Fibroblast of the aortic adventitia (primary cell): ENCODE measurements at places on chromosomes 3 and 15. TPM values are rescaled to one million over a fixed set of nuclear protein-coding genes. Genes with fewer than 3 reads are reported as not detected.
A peak's percentile ranks its signal among the peaks of the same experiment; 100 is the strongest.

Gene CLRN1
- not detected in 2 replicates for total RNA-seq

Gene LIPH
- 0.08 and 0.36 TPM in 2 replicates for total RNA-seq

Gene ONECUT1
- not detected in 2 replicates for total RNA-seq

Gene CTNNB1
- 461 and 693 TPM in 2 replicates for total RNA-seq

Gene SH2D7
- not detected in 2 replicates for total RNA-seq

Gene TRPC1
- total RNA-seq = 26.1 and 26.7 TPM in 2 replicates

Gene TNIK
- total RNA-seq = 21.5 and 24.2 TPM in 2 replicates

Gene CLDN18
- total RNA-seq = not detected in 2 replicates

Gene LARP6
- total RNA-seq = 55.9 and 68.1 TPM in 2 replicates

Gene AHSG
- total RNA-seq = not detected in 2 replicates

Gene LRTM1
- not detected in 2 replicates for total RNA-seq

Gene GUCA1C
- total RNA-seq = not detected in 2 replicates

Gene WNT7A
- total RNA-seq = not detected in 2 replicates

Gene CHST14
- 8.8 and 14.9 TPM in 2 replicates for total RNA-seq

Gene ABHD17C
- total RNA-seq = 5.6 and 15.5 TPM in 2 replicates

Gene ASB14
- total RNA-seq = under 0.01 TPM in 1 of 2 replicates, not detected in the other

Gene RETNLB
- total RNA-seq = not detected in 2 replicates

Gene KLF15
- 1.5 and 3.2 TPM in 2 replicates for total RNA-seq

Gene RARRES1
- 39.3 and 47.8 TPM in 2 replicates for total RNA-seq

DNA sequence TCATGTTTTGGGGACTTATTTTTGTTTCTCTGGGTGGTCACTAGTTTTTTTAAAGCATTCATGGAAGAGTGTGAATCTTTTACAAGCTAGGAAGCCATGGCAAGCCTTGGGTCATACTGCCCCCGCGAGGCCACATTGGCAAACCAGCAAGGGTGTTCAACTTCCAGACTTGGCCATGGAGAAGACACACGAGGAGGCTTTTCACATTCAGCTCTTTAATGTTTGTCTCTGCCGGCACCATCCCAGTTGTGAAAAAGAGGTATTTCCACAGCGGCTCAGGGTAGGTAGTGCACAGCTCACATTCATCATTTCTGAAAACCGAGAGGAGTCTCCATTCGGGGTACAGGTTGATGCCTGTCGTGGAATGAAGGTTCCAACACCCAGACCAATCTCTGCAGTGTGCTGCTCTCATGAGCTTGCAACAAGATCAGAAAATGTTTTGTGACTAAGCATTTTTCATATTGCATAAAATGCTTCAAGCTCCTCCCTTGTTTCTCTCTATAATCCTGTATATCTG, 7.7 kb downstream of the CCR5 start:
- peak; percentile 64 for DNase-seq

GRCh38 chr3:135806317-135806716, 159.2 kb upstream of the PPP2R3A start:
- DNase-seq = no peak

GRCh38 chr15:63531586-63531985, 27.2 kb downstream of the USP3 start:
- no peak for DNase-seq

GRCh38 chr15:27111323-27111722, 140.3 kb downstream of the GABRG3 start:
- no peak for DNase-seq

GRCh38 chr15:73383310-73384189, 14.8 kb upstream of the HCN4 start:
- no peak for DNase-seq

GRCh38 chr3:64049136-64049535, 25.8 kb upstream of the PSMD6 start:
- peak; percentile 39 for DNase-seq

- DNase-seq = peak; percentile 46
Measured at GRCh38 chr3:3170998-3171397, 8.5 kb downstream of the CRBN start.

DNA sequence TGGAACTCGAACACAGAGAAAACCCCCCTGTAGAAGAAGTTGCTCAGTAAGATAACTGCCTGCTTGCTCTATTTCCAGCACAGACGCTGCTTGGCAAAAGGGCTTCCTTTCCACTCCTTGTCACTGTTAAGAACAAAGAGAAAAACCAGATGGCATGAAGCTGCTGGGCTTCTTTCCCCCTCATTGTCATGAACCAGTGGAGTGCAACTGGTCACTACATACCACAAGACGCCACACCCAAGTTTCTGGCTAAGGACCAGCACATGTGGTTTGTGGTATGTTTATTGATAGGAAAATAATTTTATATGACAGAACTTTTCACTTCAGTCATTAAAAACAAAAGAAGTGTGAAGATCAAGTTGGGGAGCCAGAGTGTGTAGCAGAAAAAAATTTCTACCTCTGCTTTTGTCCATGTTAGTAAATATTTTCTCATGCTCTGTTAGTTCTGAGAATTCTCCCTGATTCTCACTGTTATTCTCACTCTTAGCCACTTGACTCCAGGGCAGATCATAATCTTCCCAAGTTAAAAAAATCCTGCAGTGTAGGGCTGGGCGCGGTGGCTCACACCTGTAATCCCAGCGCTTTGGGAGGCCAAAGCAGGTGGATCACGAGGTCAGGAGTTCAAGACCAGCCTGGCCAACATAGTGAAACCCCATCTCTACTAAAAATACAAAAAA, 37.9 kb downstream of the CLK3 start:
- DNase-seq = peak; percentile 98

GRCh38 chr3:85691196-85691595, 732.4 kb downstream of the CADM2 start:
- no peak for DNase-seq

DNA sequence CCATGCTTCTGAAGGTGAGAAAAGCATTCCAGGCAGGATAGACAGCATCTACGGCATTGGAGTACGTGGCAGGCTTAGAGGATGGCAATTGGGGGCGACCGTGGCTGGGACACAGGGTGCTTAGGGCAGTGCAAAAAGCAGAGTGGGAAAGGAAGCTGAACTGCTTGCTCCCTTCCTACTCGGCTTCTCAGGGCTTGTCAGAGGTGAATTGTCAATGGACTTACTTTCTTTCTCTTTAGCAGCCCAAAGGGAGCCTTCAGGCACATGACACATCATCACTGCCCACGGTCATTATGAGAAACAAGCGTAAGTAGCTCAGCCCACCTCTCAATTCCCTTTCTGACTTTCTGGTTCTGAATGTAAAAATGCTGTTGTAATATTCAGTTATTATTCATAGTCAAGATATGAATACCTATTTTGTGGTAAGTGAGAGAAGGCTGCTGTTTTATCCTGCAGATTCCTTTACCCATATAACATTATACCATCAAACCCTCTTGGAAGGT, 84.3 kb downstream of the KLHL25 start:
- DNase-seq = no peak

DNA sequence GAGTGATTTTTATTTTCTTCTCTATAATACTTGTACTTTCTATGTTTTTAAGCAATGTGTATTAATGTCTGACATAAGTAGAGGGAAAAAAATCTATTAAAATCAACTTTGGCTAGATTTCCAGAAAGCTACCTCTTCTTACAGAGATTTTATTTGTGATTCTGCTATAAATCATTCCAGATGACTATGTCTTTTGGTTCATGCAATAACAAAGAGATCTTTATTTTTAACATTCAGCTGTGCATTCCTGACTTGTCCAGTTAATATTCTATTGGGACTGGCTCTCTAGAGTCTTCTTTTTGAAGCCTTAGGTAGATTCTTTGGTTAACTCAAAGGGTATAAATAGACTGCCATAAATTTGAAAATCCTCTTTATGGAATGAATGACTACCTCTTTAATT, 74.3 kb upstream of the ARPP21 start:
- no peak for DNase-seq

DNA sequence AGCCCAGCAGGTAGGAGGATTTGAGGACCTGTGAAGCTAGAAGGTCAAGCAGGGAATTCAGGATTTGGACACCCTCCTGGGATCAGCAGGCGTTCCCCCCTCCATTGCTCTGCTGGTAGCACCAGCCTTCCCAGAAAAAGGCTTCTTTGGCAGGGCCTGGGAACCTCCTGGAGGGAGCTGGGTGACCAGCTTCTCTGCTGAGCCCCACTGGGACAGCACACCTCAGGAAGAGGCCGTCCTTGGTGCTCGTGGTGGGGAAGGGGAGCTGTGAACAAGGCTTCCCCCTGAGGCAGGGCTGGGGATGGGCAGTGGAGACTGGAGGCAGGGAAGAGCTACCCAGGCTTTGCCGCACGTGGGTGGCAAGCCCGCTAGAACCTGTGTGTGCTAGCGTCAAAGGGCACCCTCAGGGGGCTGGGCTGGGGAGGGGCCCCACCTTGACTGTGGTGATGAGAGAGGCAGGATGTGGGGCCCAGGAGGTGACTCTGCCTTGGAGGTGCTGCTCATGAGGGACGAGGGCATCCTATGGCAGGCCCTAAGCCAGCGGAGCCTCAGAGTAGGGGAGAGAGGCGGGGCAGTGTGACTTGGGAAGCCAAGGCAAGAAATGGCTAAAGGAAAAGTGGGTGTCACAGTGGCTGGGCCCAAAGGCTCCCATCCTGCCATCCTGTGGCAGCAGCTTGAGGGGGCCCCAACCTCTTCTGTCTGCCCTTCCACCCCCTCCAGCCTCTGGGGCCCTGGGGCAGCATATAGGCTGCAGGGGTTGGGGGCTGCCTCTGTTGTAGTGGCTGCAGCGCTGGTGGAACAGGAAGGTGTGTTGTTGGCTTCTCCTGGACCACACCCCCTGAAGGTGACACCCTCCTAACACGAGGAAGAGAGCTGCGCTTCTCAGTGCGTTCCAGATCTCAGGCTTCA, 20.7 kb downstream of the KLF13 start:
- DNase-seq = no peak

- peak; percentile 51 for DNase-seq
Measured at GRCh38 chr3:32934150-32934742, 17.2 kb upstream of the CCR4 start.

DNA sequence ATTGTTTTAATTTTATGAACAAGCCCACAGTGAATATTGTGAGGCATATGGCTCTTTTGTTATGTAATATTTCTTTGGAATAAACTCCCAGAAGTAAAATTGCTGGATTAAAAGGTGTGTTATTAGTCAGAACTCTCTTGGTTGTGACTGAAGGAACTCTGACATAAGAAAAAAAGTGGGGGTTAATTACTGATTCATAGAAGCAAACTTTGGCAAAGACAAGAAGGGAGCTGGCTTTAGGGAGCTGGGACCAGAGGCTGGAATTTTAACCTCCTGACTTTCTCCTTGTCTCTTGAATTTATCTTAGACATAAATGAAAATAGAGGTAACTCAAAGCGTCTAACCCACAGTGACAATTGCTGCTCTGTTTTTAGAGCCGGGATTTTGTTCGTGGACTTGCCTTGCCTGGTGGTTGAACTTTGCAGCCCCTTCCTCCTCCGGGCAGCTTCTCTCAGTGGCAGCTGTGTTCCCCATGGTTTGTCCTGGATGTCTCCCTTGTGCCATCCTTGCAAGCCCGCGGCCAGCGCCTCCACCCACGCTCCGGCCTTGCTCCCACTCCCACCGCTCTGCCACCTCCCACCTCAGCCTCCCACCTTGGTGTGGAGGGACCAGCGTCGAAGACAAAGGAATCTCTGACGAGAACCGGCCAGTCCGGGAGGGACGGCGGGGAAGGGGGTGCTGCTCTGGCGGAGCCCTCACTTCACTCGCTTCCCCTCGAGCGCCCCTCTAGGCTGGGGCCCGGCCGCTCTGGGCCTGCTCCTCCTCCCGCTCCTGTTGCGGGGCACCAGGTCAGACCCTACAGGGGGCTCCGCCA, 28.0 kb downstream of the ARHGAP31 start:
- DNase-seq = peak; percentile 49

- DNase-seq = peak; percentile 7
Measured at GRCh38 chr3:119672776-119673175, 4.4 kb downstream of the COX17 start.

- peak; percentile 75 for DNase-seq
Measured at GRCh38 chr15:52010633-52011595, 8.1 kb upstream of the MAPK6 start.

GRCh38 chr3:33900809-33901505, 102.5 kb downstream of the PDCD6IP start:
- no peak for DNase-seq

- peak; percentile 63 for DNase-seq
Measured at GRCh38 chr3:190514413-190515153, 698 bp downstream of the IL1RAP start.

- no peak for DNase-seq
Measured at GRCh38 chr3:141642215-141642614, 95.9 kb upstream of the RNF7 start.

- DNase-seq = no peak
Measured at GRCh38 chr15:36653851-36654250, 74.4 kb downstream of the CDIN1 start.

DNA sequence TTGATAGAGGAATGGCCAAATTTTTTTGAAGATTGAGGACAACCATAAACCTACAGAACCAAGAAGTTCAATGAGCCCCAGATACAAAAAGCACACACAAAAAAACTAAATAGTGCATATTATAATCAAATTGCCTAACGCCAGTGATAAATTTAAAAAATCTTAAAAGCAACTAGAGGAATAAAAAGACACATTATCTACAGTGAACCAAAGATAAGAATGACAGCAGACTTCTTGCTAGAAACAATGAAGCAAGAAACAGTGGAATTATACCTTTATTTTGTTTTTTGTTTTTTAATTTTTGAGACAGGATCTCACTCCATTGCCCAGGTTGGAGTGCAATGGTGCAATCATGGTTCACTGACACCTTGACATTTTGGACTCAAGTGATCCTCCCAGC, 9.9 kb upstream of the SAMD7 start:
- DNase-seq = no peak

DNA sequence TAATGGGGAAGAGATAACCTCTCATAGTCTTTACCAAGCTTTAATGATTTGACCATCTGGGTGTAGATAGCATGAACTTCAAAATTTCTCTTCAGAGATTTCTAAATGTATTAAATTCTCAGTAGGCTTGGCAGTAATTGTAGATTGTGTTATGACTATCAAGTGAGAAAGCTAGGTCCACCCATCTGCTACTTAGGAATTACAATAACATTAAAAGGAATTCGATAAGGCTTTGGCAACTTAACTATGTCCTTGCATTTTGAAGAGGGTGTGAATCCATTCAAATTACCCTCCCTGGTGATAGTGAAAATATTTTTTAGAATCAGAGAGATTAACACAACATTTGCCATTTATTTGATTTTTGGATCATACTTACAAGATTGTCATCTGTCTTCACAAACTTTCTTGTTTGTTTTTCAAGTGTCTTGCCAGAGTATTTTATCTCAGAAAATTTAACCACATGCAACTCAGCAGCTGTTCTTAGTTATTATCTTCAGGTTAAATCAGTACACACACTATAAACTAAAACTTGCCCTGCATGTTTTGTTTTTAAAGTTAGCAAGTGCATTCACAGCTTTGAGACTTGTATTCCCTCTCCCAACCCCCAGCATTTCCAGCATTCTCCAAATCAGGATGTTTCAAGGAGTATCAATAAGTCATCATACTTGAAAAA, 69.6 kb upstream of the COL8A1 start:
- peak; percentile 33 for DNase-seq

GRCh38 chr15:85792912-85793590, 1.7 kb downstream of the KLHL25 start:
- DNase-seq = no peak

GRCh38 chr3:178856804-178857203, 214.8 kb downstream of the ZMAT3 start:
- DNase-seq = no peak

- DNase-seq = peak; percentile 40
Measured at GRCh38 chr3:197298945-197299854, 788 bp upstream of the DLG1 start.
